Stimulated activated CD8-positive, alpha-beta memory T cell treated with anti-CD3 and anti-CD28 coated beads, Interleukin-4, amount 100 ng/mL, for 4 hours (primary cell): ENCODE measurements at places on chromosomes 2 and 18.

- no peak for DNase-seq
These were observed 1.4 kb downstream of the GPR35 start for GRCh38 chr2:240626531-240627300.

DNA sequence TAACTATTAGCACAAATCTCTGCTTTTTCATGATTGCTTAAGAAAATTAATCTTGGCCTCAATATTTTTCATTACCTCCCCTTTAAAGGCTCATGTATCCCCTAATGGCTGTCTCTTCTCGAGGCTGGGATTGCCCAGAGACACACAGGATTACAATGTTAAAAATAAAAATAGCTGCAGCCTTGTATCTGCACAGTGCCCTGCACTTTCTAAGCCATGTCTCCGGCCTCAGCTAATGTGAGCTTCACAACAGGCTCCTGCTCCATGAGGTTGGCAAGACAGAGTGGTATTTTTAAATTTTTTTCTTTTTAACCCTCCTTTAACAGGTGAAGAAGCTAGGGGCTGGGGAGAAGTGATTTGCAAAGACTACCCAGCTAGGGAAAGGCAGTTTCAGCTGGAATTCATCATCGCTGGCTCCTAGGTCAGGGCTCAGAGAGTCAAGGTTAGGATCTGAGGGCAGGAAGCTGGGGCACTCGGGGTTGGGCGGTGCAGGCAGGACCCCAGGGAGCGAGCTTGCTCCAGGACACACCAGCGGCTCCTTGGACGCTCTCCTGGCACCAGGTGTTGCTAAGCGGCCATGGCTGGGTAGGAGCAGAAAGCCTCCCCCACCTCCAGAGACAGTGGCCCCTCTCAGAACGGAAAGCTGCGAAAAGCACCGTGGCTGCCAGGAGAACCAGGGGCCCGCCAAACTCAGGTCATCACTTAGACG, 135.6 kb downstream of the SMAD2 start:
- DNase-seq = no peak

GRCh38 chr2:27715318-27716210, 51.9 kb downstream of the SLC4A1AP start:
- DNase-seq = no peak

DNA sequence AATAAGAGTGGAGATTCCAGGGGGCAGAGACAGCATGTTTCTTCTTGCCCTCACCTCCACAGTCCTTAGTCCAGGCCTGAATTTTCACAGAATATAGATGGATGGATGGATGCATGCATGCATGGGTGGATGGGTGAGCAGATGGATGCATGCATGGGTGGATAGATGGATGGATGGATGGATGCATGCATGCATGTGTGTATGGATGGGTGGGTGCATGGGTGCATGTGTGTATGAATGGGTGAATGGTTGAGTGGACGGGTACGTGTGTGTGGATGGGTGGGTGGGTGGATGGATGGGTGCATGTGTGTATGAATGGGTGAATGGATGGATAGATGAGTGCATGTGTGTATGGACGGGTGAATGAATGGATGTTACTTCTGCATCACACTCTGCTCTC, 153.3 kb downstream of the CELF4 start:
- no peak for DNase-seq

- no peak for DNase-seq
These were observed 236.9 kb downstream of the RBM43 start for GRCh38 chr2:151024696-151025251.

DNA sequence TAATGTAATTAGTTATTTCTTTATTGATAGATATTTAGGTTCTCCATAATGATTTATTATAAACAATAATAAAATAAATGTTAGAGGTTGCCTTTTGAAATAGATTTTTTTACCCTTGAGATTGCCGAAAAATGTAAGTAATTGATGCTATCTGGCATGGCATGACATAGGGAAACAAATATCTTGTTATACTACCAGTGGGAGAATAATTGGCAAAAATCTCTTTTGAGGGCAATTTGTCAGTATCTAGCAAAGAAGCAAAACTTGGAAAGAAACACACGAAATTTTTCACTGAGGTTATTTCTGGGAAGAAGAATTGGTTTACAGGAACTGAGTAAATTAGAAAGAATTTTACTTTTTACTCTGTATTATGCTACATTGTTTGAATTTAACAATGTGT, 547.2 kb upstream of the SETBP1 start:
- DNase-seq = no peak

DNA sequence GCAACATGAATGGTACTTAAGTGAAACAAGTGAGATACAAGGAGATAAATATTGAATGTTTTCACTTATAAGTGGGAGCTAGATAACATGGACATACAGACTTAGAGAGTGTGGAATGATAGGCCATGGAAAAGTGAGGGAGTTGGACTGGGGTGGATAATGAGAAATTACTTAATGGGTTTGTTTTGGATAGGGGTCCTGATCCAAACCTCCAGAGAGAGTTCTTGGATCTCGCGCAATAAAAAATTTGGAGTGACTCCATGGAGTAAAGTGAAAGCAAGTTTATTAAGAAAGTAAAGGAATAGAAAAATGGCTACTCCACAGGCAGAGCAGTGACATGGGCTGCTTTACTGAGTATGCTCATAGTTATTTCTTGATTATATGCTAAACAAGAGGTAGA, 508.9 kb downstream of the CNTNAP5 start:
- DNase-seq = no peak

DNA sequence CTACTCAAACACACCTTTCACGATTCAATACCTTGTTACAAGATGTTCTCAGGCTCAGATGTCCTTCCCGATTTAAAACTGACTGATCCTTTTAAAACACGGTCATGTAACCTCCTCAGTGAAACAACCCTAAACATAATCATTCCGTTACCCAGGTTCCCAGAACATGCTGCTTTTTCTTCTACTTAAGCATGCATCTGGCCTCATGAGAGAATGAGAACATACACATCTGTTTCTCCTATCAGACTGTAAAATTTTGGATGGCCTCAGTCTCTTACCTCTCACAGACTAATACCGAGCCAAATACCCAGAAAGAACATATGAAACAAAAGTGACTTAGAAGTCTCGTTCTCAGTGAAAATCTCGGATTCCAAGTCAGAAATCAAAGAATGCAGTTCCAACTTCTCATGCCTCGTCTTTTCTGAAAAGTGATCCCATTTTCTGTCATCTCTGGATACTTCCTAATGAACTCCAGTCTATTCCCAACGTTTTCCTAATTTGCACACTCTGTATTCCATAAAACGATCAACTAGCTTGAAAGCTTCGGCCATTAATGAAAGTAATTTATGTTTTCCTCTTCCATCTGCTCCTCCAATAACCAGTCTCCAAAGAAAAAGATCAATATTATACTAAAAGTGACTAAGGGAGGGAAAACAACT, 919 bp downstream of the SF3B1 start:
- no peak for DNase-seq

- DNase-seq = no peak
These were observed 197.5 kb downstream of the LTBP1 start for GRCh38 chr2:33144243-33144642.

GRCh38 chr2:96861074-96861473, 3.3 kb upstream of the ANKRD39 start:
- DNase-seq = no peak

DNA sequence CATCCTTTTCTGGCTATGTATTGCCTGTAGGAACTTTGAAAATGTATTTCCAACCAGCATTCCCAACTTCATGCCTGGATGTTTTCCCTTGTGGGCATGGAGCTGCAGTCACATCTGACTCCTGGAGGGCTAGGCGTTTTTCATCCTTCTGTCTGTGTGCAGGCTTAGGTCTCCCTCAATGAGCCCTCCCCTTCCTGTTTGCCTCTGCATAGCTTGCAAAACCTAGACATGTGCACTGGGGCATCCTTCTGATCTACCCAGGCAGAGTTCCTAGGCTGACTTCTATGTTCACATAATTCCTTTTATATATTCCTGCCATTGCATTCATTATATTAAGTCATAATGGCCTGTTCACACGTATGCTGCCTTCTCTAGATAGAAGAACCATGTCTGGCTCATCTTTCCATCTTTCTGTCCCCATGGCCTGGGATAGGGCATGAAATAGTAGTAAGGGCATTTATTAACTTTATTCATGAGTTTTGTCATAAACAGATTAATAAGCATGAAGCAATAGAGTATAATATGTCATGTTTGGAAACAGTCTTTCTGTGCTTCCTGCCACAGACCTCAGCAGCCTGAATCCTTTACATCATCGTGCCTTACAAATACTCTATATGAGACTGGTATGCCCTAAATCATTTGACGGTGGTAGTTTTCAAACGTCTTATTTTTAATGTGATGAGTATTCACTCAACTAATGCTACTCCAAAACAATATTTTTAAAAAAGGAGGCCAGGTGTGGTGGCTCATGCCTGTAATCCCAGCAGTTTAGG, 195.6 kb downstream of the TGIF1 start:
- DNase-seq = no peak

GRCh38 chr18:10950876-10951630, 198.3 kb downstream of the PIEZO2 start:
- no peak for DNase-seq

GRCh38 chr2:74632209-74632938, 15.8 kb downstream of the M1AP start:
- no peak for DNase-seq

- DNase-seq = no peak
These were observed 597.7 kb upstream of the RAB6C start for GRCh38 chr2:129381789-129382188.

GRCh38 chr2:164068063-164068462, 332.3 kb upstream of the FIGN start:
- DNase-seq = no peak

- no peak for DNase-seq
These were observed 311.4 kb downstream of the PTPRM start for GRCh38 chr18:7878265-7879211.

GRCh38 chr18:2839202-2839601, 7.6 kb upstream of the EMILIN2 start:
- no peak for DNase-seq
